ENCODE measurements at places on chromosomes 4 and X.
A peak's percentile ranks its signal among the peaks of the same experiment; 100 is the strongest.

DNA sequence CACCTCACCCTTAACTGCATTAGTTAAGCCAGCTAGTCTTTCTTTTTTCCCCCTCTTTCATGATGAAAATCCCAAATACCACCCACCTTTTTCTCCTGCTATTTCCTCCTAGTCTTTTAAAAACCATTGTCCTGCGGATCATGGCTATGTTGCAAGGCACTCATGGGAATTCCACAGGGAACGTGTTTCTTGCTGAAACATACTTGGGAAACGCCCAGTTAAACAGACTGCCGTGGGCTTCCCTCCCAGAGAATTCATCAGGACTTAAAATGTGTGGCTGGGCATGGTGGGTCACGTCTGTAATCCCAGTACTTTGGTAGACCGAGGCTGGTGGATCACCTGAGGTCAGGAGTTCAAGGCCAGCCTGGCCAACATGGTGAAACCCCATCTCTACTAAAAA is 32.2 kb downstream of the XG start:
- DNase-seq: no peak

DNA sequence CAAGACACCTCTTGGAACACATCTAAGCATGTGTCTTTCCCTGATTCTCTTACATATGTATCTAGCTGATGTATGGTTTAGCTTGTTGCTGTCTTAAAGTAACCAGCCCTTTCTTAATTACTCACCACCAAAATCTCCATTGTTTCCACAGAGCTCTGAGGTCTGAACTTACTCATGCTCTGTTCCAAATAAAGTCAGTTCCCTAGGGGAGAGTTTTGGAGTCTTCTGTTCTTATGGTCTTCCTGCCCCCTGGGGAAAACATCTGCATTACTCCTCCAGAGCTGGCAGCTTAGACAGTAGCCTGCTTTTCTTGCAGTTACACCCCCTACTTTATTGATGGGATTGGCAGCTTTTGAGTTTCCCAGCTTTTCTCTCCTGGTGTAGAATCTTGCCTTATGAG is 125.8 kb downstream of the EDA start:
- DNase-seq: no peak

DNA sequence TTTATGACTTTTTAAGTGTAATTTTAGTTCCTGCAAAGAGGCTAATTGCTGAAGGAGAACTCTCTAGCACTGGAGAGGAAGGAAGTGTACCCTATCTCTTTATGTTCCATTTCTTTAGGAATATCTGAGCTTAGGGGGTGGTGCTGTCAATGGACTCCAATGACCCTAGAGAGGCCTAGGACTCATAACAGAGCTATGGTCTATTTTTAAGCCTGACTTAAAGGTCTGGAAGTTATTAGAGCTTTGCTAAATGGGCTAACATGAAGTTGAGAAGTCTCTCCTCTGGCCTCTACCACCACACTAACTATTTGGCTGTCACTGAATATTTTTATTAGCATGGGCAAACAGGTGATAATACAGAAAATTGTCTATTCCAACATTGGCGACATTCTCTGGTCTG is 152.2 kb downstream of the SPATA18 start:
- DNase-seq: no peak

- no peak for DNase-seq
Observed at GRCh38 chrX:72340041-72340440, 34.3 kb upstream of the CITED1 start.

GRCh38 chrX:130916636-130917422 is 13.8 kb upstream of the ENOX2 start:
- peak; percentile 63 for DNase-seq

DNA sequence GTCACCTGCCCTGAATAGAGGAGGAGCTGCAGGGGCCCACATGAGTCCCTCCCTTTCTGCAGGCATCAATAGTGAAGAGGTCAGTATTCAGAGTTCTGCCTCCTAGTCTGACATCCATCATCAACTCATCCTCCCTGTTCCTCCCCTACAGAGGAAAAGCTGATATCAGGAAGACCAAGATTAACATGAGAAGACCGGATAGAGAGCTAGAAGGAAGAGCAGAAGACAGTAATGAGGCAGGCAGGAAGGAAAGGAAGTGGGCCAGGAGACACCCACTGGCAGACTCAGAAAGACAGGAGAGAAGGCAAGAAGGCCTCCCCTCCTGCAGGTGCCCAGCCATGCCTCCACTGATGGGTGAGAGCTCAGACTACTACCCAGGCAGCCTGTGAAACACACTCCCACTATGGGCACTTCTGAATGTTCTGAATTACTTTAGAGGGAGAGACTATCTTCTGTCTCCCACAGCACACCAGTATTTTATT is 74.6 kb downstream of the CC2D2A start:
- DNase-seq: no peak

- DNase-seq: peak; percentile 81
Observed at GRCh38 chr4:59818656-59819055, 1381.5 kb upstream of the ADGRL3 start.

- DNase-seq: no peak
Observed at GRCh38 chrX:14896273-14896672, 23.1 kb downstream of the MOSPD2 start.

DNA sequence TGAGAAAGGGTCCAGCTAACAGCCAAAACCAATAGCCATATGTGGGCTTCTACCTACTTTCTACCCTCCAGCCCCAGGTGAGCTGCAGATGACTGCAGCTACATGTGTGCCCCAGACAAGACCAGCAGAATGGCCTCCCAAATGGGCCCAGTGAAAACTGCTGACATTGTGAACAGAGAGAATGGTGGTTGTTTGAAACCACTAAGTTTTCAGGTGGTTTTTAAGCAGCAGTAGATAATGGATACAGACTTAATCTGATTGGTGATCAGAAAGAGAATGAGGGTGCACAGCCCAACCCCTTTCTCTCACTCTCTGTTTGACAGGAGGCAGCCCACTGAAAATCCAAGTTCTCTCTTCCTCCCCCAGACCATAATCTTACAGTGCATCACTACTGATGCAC is 42.5 kb upstream of the BBS12 start:
- DNase-seq: no peak

- no peak for DNase-seq
Observed at GRCh38 chr4:102815981-102816380, 11.4 kb downstream of the UBE2D3 start.

GRCh38 chr4:22202246-22202974 is 253.8 kb upstream of the KCNIP4 start:
- DNase-seq: peak; percentile 61

- no peak for DNase-seq
Observed at GRCh38 chr4:113951263-113951662, 28.2 kb downstream of the ARSJ start.

GRCh38 chr4:67344594-67345380 is 200.5 kb downstream of the CENPC start:
- DNase-seq: no peak

- DNase-seq: peak; percentile 25
Observed at GRCh38 chrX:70129816-70130215, 3.4 kb upstream of the IGBP1 start.

GRCh38 chr4:130636486-130636885 is 1540.5 kb downstream of the C4orf33 start:
- DNase-seq: no peak

- DNase-seq: peak; percentile 18
Observed at GRCh38 chr4:81369886-81370285, 101.8 kb downstream of the RASGEF1B start.

- DNase-seq: no peak
Observed at GRCh38 chr4:104408878-104409277, 85.8 kb downstream of the CXXC4 start.

DNA sequence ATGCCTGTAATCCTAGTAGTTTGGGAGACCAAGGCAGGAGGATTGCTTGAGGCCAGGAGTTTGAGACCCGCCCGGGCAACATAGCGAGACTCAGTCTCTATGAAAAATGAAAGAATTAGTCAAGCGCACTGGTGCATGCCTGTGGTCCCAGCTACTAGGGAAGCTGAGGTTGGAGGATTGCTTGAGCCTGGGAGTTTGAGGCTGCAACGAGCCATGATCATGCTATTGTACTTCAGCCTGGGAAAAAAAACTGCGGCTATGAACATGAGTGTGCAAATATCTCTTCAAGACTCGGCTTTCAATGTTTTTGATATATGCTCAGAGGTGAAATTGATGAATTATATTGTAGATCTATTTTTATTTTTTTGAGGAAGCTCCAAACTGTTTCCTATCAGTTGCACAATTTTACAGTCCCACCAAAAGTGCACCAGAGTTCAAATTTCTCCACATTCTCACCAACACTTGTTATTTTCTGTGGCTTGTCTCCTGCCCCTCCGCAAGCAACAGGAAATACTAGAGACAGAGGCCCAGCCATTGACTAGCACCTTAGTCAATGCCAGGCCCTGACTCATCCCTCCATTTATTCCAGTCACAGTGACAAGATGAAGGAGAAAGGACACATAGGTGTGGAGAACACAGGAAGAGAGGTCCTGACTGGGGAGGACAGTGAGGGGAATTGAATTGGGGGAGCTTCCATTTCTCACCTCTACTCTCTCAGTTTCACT is 33.1 kb upstream of the ZNF41 start:
- DNase-seq: no peak

DNA sequence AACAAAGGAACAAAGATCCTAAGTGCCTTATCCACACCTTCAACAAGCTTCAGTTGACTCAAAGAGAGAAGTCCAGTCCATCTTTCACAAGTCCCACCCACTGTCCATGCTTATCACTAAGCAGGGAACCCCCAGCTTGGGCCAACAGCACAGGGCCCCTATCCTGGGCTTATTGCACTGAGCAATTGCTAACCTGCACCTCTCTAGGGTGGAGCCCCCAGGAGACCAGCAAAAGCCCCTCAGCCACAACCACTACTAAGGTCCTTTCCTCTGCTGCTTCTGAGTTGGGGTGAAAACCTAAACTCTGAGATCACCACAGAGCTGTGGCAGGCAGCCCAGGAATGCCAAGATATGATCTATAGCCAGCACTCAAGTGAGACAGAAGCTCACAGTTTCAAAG is 96.7 kb upstream of the PBDC1 start:
- DNase-seq: no peak

GRCh38 chr4:8281519-8282133 is 12.1 kb downstream of the HTRA3 start:
- DNase-seq: no peak

- DNase-seq: peak; percentile 59
Observed at GRCh38 chr4:75698963-75699228, 25.5 kb upstream of the USO1 start.

DNA sequence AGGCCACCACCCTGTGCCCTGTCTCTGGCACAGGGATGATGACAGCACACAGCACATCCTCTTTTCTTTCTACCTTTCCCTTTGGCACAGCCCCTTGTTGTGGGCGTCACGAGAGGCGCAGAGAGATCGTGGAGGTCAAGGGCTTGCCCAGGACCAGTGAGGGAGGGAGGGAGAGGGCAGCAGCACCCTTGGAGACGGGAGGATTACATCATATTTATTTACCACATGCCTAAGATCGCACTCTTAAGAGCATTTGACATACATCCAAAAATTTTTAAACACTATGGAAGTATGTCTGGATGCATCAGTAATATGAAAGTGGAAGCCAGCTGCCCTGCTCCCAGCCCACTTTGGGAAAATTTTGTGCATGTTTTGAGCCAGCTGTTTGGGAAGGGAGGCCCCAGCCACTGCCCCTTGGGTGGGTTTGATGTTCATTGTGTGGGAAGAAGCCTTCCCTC is 12.7 kb downstream of the WFS1 start:
- no peak for DNase-seq

GRCh38 chr4:72496119-72496518 is 72.9 kb downstream of the ADAMTS3 start:
- no peak for DNase-seq

DNA sequence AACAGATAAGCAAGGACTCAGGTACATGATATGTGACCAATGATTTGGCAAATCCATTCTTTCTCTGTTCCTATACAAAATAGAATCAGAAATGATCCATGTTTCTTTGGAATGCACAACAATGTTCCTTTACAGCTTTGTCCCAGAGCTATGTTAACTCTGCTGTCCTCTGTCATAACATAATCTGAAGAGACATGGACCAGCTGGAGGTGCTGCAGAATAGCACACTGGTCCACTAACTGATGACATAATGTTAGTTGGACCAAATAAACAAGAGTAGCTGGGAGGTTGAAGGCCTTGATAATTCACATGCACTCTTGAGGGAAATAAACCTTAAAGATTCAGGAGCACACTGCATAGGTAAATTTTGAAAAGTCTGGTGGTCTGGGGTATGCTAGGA is 23.0 kb upstream of the DHX15 start:
- DNase-seq: no peak

- no peak for DNase-seq
Observed at GRCh38 chr4:22514001-22514400, 1.9 kb downstream of the ADGRA3 start.

DNA sequence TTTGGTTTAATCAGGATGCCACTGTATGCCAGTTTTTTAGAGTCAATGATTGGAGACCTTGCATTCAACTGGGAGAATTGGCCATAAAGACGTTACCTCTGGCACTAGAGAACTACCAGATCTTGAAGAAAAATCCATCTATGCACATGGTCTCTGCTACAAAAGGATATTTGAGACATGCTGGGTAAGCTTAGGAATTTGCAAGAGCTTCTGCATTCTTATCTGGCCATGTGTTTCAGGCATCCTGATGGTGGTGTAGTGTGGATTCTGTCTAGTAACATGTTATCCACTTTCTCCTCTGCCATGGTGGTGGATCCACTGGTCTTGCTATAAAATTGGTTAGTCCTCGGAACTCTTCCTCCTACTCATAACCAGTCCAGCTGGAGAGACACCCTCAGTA is 185.3 kb upstream of the WDFY3 start:
- no peak for DNase-seq

DNA sequence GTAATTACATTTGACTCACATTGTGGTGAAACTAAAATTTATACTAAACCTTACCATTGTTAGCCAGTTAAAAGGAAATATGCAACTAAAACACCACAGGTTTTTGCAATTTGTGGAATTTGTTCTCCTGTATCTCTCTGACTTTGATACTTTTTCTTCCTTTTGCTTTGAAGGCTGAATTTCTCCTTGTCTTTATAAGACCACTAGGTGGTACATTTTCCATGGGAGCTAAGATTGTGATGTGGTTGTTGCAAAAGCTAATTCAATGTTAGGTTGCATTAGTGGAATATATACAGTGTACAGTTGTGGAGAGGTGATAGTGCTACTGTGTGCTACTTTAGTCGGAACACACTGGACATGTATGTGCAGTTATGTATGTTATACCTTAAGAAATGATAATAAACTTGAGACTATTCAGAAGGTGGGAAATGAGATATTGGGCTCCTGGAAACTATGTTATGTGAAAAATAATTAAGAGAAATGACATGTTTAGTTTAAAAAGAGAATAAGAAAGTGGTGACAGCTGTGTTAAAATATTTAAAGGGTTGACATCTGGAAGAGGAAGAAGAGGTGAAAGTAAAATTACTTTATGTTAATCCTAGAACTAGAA is 70.3 kb downstream of the ARL9 start:
- peak; percentile 47 for DNase-seq
